ENCODE measurements at places on chromosomes 12 and 14.

GRCh38 chr14:66038618-66039017 lies 447.6 kb upstream of the CCDC196 start:
- DNase-seq, result no peak

DNA sequence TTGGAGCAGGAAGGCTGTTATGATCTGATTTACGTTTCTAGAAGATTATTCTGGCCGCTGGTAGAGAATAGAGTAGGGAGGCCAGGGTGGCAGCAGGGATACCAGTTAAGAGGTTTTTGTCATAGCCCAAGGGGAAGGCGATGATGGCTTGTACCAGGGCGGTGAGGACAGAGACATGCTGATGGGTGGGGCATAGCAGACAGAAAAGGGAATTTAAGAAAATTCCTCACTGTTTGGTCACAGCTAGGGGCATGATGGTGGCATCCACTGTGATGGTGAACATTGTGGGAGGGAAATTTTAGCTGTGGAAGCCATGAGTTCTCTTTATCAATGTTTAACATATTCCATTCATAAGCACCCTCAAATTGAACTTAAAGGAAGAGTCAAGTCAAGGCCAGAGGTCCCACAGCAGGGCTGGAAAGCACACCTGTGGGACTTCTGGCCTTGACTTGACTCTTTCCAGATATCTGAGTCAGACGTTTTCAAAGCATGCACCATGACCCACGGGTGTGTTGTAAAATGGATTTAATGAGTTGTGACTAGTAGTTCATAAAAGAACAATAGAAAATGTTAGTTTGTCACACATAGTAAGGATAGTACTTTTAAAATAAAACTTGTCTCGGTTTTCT lies 134.6 kb downstream of the CHST11 start:
- DNase-seq, result no peak

- DNase-seq, result no peak
Observed at GRCh38 chr14:90548455-90548854, 151.6 kb downstream of the CALM1 start.

DNA sequence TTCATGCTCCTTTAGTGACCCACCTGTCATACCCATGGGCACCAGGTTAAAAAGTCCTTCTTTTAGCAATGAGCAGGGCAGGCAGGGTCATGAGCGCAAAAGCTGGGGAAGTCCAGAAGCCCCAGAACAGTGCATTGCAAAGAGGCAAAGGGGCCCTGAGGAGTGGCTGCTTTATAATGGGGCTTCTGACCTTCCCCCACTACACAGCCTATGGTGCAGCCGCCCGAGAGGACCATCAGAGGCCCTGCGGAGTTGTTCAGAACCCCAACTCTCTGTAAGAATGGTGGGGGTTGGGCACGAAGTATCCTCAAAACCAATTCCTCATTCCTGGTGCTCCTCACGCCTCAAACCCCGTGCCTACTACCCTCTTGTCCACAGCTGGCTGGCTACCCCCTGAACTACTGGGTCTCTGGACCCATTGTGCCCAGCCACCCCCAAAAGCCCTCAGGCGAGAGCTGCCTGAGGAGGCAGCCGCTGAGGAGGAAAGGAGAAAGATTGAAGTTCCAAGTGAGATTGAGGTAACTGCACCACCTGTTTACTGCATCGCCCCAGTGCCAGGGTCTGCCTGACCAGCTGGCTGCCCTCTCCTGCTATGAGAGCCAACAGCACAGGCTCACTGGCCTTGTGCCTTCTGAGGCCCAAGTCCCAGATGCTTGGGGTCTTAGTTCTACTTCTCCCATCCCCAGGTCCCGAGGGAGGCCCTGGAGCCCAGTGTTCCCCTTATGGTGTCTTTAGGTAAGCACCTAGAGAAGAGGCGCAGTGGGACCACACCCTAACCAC lies 6.7 kb downstream of the REC8 start:
- DNase-seq, result no peak

DNA sequence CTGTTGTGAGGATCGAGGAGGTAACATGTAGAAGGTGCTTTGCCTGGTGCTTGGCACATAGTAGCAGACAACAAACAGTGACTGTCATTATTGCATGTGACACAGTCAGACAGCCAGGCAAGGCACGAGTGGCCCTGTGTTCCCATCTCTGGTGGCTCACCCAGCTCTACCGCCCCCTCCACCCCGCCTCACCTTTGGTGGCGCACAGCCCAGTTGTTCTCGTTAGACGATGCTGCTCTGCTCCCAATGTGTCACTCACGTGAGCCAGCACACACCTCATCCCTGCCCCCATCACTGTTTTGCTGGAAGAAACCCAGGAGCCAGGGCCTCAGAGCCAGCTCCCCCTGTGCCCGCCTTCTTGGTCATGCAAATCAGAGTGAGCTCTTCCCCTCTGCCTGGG lies 113.3 kb downstream of the CALM1 start:
- DNase-seq, result no peak

GRCh38 chr12:124159655-124160054 lies 135.2 kb upstream of the RFLNA start:
- no peak for DNase-seq

DNA sequence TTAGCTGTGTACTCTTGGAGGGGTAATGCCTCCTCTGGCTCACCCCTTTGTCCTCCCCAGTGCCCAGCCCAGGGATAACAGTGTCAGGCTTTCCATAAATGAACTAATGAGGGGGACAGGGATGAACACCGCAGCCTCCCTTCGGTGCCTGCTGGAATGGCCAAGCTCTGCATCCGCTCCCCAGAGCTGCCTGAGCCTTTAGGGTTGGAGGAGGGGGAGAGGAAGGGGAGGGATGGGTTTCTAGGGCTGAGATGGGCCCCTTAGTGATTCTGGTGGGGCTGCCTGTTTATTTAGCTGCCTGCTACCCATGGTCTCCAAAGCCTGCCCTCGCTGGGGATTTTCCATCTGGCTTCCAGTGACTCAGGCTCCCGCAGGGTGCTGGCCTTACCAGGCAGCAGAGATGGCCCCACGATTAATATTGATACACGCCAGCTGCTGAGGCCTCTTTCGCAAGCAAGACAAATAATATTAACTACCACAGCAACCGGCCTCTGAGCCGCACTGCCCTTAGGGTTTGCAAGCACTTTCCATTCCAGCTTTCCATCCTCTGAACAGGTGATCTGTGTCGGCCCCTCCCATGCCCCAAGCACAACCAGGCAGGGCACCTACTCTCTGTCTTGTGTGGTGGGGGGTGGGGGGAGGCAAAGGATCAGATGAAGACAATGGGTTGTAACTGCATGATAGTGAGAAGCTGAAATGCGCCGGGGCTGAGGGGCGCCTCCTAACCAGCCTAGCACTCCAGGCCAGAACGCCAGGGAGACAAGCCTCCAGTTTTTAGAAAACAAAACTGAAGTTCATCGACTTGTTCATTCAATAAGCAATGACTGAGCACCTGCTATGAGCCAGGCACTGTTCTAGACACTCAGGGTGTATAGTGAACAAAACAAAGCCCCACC lies 56.7 kb downstream of the C14orf132 start:
- DNase-seq, result no peak

- no peak for DNase-seq
Observed at GRCh38 chr14:53003776-53004175, 52.9 kb upstream of the FERMT2 start.

DNA sequence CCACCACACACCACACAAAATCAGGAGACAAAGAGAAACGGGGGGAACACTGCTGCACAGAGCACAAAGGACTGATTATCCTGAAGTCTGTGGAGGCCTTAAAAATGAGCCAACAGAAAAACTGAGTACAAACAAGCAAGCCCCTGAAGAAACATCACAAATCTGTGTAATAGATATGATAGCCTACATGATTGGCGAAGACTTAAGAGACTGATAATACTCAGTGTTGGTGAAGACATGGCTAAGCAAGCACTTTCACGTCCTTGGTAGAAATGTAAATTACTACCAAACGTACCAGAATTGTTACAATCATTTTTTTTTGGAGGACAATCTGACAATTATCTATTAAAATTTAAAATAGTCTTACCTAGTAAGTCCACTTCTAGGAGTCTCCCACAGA lies 74.6 kb downstream of the NINJ2 start:
- no peak for DNase-seq

GRCh38 chr14:106436310-106436905 lies 910.0 kb downstream of the TMEM121 start:
- DNase-seq, result no peak

DNA sequence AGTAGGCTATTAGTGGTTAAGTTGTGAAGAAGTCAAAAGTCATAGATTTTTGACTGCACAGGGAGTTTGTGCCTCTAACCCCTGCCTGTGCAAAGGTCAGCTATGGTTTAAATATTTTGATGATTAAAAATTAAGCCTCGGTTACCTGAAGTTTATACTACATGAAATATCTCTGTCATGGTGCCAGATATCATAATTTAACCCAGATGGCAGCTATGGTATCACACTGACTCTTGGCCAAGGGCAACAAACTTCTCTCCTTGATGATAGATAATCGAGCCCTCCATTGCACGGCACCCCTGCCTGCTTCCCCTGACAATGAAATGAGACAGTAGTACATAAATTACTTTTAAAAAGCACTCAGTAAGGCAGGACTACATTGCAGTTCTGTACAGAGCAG lies 80.8 kb downstream of the SLC35F4 start:
- no peak for DNase-seq

- no peak for DNase-seq
Observed at GRCh38 chr12:48380596-48380995, 29.9 kb upstream of the ZNF641 start.
